ENCODE measurements at places on chromosomes 7 and 10.

DNA sequence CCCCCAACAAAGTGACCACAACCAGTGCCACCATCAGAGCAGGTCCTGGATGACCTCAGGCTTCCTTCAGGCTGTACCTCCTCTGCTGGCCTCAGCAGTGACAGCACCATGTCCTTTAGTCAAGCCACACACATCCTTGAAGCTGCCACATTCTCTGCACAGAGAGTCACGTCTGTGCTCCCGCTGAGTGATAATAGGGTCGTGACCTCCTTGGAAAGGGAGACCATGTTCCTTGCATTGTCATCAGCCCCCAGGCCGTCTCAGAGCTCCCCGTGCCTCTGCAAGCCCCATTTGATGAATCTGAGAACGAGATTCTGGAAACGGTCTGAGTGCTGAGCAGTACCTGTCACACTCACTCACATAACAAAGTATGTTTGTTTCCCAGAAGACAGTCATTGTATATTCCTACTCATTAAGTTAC, 106.5 kb upstream of the PRR15 start:
- DNase-seq = no peak

GRCh38 chr7:3028758-3029093, 14.9 kb downstream of the CARD11 start:
- no peak for DNase-seq

DNA sequence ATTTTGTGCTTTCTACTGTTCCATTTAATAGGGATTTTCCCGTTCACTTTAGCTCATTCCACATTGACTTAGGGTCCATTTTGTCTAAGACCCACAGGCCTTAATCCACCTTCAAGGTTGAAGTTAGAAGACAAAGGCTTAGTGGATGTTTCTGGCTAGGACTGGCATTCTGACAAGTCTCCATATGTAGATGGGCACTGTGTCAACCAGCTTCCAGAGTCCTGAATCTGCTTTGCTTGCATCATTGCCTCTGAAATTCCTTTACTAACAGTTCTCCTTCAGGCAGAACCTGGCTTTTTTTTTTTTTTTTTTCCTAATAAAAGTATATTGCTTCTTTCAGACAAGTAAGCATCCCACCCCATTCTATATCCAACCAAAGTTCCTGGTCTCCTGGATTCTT, 69.6 kb upstream of the PDCD4 start:
- no peak for DNase-seq

DNA sequence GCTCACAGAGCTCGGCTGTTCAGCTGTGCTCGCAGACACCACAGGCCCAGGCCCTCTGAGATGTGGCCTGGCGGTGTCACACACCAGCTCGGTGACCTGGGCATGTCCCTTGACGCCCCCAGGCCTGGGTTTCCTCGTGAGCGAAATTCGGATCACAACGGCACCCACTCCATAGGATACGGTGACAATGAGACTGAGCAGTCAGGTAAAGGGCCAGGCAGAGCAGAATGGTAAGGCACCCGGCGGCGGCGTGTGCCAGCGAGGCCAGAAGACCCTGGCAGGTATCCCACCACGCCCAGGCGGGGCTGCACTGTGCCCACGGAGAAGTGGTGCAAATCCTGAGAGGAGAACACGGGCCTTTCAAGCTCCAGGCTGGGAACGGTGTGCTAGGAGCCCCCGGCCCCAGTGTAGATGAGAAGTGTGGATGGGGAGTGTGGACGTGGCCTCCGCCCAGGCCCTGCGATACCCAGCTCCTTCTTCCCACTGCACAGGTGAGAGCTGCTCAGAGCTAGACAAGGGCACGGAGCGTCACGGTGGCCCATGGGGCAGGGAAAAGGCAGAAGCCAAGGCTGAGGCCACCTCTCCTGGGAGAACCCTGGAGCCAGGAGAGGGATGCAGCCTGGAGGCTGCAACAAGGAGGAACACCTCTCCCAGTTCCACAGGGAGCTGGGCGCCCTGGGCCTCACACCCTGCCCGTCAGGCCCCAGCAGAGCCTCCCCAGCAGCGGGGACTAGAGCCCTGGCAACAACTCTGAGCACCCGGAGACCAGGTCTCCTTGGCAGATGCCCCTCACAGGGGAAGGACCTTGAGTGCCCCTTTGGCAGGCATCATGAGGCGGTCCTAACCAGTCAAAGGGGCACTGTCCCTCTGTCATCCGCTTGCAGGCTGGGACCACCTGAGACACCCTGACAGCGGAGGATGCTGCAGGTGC, 219.1 kb downstream of the MAD1L1 start:
- DNase-seq = no peak

GRCh38 chr7:120404042-120404441, 131.1 kb downstream of the KCND2 start:
- no peak for DNase-seq

DNA sequence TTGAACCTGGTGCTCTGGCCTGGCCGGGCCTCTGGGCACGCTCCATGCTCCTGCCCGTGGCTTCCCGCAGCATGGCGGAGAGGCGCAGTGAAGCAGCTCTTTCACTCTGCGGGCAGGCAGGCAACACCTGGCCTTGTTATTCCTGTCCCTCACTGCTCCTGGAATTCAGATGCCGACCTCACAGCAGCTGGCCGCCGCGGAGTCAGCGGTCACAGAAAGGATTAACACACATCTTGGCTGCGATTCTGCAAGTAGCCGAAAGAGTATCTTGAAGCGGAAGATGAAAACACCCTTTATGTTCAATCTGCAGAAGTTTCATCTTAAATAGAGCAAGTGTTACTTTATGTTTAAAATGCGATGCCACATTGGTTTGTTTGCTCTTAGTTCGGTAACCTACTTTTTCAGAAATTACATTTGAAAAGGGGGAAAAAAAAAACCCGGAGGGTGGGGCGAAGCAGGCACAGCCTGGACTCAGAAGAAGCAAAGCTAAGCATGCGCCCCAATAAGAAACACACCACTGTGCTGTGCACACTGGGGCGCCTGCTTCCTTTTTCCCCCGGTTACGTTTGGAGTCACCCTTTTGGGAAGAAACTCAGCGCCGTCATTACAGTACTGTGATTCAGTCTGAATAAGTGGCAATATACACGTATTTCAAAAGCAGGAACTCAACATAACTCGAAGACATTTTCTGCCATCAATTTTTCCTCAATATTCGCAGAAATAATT, 42.3 kb downstream of the BRI3 start:
- no peak for DNase-seq

All from activated CD4-positive, CD25-positive, alpha-beta regulatory T cell (primary cell).